ENCODE measurements at places on chromosomes 3 and 15. TPM values are rescaled to one million over a fixed set of nuclear protein-coding genes. Genes with fewer than 3 reads are reported as not detected.

CLDN16 gene
- total RNA-seq, result not detected

EPHB3 gene
- 6.0 TPM for total RNA-seq

SPINK8 gene
- total RNA-seq, result not detected

ECE2 gene
- not detected for total RNA-seq

CPB1 gene
- 4.4 TPM for total RNA-seq

RPL14 gene
- total RNA-seq, result 1,134 TPM

CYP8B1 gene
- 0.08 TPM for total RNA-seq

XCR1 gene
- total RNA-seq, result not detected

CFAP100 gene
- total RNA-seq, result not detected

WNT5A gene
- 0.54 TPM for total RNA-seq

RPS27L gene
- 61.3 TPM for total RNA-seq

SPSB4 gene
- 0.05 TPM for total RNA-seq

CLDN1 gene
- 30.9 TPM for total RNA-seq

RPL35A gene
- 1,025 TPM for total RNA-seq

NDN gene
- not detected for total RNA-seq

HRH1 gene
- 4.6 TPM for total RNA-seq

FBXW12 gene
- total RNA-seq, result not detected

KLHL6 gene
- total RNA-seq, result 0.03 TPM

MEGF11 gene
- total RNA-seq, result 0.95 TPM

HTR3E gene
- total RNA-seq, result not detected

CACNA1D gene
- total RNA-seq, result 23.0 TPM

FANCD2OS gene
- total RNA-seq, result not detected

CAND2 gene
- total RNA-seq, result 0.13 TPM

ATP11B gene
- total RNA-seq, result 108 TPM

DYNC1LI1 gene
- total RNA-seq, result 30.5 TPM

IGSF11 gene
- total RNA-seq, result 0.33 TPM

ZIC1 gene
- total RNA-seq, result 0.36 TPM

OR5H2 gene
- not detected for total RNA-seq

RGMA gene
- 0.62 TPM for total RNA-seq

EIF5A2 gene
- total RNA-seq, result 72.0 TPM

MST1R gene
- 27.5 TPM for total RNA-seq

UPK1B gene
- total RNA-seq, result 4.4 TPM

GCNT3 gene
- total RNA-seq, result not detected

TRNT1 gene
- 22.8 TPM for total RNA-seq

LRRC31 gene
- not detected for total RNA-seq

POLR2H gene
- total RNA-seq, result 156 TPM

RLBP1 gene
- not detected for total RNA-seq

IDH2 gene
- total RNA-seq, result 197 TPM

POLQ gene
- 11.9 TPM for total RNA-seq

UBE2E1 gene
- total RNA-seq, result 127 TPM

LMAN1L gene
- not detected for total RNA-seq
